ENCODE measurements at places on chromosomes 6 and 20. TPM values are rescaled to one million over a fixed set of nuclear protein-coding genes. Genes with fewer than 3 reads are reported as not detected.

ID1 gene
- 530 TPM for total RNA-seq

GMPR gene
- 3.8 TPM for total RNA-seq

HFE gene
- total RNA-seq = 12.4 TPM

CRISP2 gene
- total RNA-seq = not detected

PCK1 gene
- not detected for total RNA-seq

PRSS35 gene
- total RNA-seq = 0.12 TPM

LAMA4 gene
- total RNA-seq = 1.4 TPM

GABRR2 gene
- 0.09 TPM for total RNA-seq

OR2J3 gene
- total RNA-seq = not detected

ZNF322 gene
- 6.3 TPM for total RNA-seq

COL11A2 gene
- total RNA-seq = 1.5 TPM

RIN2 gene
- 27.9 TPM for total RNA-seq

F13A1 gene
- total RNA-seq = not detected

PERP gene
- 95.4 TPM for total RNA-seq

SGK2 gene
- total RNA-seq = 7.2 TPM

CD24 gene
- total RNA-seq = 289 TPM

BPIFA1 gene
- total RNA-seq = not detected

MC3R gene
- total RNA-seq = not detected

ULBP3 gene
- 3.4 TPM for total RNA-seq

CDC25B gene
- 240 TPM for total RNA-seq

LRRC73 gene
- total RNA-seq = 0.97 TPM

IRF4 gene
- total RNA-seq = 0.34 TPM

POM121L2 gene
- total RNA-seq = not detected

CDKN1A gene
- 257 TPM for total RNA-seq

STMND1 gene
- not detected for total RNA-seq

C2 gene
- not detected for total RNA-seq

BIRC7 gene
- 0.99 TPM for total RNA-seq

GPX5 gene
- total RNA-seq = not detected

ISM1 gene
- 0.20 TPM for total RNA-seq

ADGB gene
- not detected for total RNA-seq

SNRPB gene
- 1,036 TPM for total RNA-seq

KCNB1 gene
- total RNA-seq = 0.99 TPM

SIRPD gene
- total RNA-seq = not detected

OXT gene
- not detected for total RNA-seq

HMGCLL1 gene
- total RNA-seq = 0.11 TPM

SMLR1 gene
- not detected for total RNA-seq

PBOV1 gene
- not detected for total RNA-seq

OR12D3 gene
- not detected for total RNA-seq

PAK5 gene
- total RNA-seq = not detected

PRDM1 gene
- total RNA-seq = 5.9 TPM
